Esophagus mucosa (tissue), 1 donor: ENCODE measurements at places on chromosomes 7 and 10.
A peak's percentile ranks its signal among the peaks of the same experiment; 100 is the strongest.

- ATAC-seq, result peak; percentile 67
These were observed 1.8 kb downstream of the SNCG start for GRCh38 chr10:86960003-86960862.

GRCh38 chr7:28701731-28702130 lies 256.4 kb downstream of the TRIL start:
- ATAC-seq, result no peak

GRCh38 chr7:82263920-82264782 lies 179.4 kb downstream of the CACNA2D1 start:
- no peak for ATAC-seq

DNA sequence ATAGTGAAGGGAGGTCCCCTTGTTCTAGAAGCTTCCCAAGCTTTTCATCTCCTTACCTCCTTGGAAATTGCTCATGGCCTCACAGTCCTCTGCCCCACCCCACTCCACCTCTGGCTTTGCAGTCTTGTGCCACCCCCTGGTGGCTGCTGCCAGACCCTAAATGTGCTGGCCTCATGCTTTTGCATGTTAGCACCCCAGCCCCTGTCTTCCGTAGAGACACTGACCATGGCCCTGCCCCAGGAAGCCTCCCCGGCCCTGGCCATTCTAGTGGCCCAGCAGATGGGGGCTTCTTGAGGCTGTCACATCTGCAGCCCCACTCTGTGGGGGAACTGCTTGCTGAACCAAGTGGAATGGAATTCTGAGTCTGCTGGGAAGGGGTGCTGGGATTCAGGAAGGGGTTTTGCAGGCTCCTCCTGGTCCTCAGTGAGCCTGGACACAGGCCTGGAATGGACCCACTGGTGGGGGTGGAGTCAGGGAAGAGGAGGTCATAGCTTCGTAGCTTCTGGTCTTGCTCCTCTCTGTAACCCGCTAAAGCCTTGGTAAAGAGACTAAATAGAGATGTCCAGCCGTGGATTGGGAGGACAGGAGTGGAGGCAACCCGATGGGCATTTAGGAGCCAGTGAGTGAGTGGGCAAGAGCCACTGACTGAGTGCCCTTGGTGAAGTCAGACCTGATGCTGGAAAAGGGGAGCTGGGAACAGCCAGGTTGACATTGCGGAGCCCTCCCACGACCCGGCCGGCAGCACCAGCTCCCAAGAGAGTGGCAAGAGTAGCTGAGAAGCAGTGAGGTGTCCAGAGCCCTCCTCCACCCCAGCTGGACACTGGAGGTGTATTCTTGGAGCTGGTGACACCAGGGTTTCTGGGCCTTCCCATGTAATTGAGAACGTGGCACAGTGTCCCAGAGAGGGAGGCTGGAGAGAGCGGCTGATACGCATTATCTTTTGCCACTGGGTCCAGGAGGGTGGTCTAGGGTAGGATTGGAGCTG lies 20.9 kb downstream of the RAMP3 start:
- no peak for ATAC-seq

DNA sequence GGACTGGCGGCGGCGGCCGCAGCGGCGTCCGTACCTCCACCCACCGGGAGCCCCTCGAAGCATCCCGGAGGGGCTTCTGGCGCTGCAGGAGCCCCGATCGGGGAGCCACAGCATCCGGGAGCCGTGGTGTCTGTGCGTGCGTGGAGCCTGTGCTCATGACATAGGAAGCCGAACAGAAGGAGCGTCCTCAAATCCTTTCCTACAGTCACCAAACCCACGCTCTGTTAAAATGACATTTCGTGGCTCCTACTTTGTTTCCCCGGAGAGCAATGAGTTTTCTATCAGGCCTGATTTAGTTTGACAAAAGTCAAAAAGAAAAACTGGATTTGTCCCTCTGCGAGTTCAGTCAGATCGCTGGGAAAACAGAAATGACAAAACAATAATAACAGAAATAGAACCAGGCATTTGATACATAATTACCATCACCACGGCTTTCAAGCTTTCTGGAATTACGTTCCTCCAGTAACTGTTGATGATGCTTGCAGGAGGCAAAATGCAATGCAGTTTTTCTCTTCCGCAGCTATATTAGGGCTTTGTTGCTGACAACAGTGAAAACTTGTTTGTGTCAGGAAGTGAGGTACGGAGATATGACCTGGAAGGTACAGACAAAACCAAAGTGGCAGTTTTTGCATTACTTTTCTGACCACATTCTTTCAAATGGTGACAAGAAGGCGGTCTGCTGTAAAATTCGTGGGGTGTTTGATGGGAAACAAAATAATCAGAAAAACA lies 219.3 kb upstream of the MKLN1 start:
- no peak for ATAC-seq

GRCh38 chr10:89203237-89203636 lies 3.9 kb downstream of the CH25H start:
- ATAC-seq, result no peak

DNA sequence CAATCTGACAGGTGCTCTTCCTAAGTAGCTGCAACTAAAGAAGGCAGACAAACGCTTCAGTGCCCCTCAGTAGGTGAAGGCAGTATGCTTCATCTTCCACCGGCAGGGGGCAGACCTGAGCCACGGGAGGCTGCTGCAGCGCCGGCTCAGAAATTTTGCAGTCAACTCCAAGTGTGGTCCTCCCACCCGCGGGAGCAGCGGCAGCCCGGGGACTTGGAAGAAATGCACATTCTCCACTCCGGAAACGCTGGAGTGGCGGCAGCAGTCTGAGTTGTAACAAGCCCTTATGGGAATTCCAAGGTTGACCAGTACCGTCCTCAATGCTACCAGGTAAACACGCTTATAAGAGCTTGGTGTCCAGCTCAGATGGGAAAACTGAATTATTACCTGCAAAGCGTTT lies 3.4 kb downstream of the IGFBP3 start:
- ATAC-seq, result peak; percentile 38

DNA sequence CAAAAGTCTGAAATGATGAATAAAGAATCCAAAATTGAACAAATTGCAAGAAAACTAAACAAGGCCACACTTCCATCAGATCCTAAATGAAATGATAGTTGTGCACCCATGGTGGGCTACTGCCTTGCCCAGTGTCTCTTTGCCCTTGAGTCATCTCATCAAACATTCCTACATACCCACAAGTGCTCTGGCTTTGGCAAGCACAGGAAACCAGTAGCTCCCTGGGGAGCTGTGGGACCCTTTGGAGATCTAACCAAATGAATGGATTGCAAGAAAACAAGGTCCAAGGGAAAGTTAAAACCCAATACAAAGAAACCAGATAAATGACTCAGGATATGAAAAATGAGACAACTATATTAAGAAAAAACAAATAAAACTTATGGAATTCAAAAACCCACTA lies 129.8 kb upstream of the TMEM229A start:
- ATAC-seq, result no peak

DNA sequence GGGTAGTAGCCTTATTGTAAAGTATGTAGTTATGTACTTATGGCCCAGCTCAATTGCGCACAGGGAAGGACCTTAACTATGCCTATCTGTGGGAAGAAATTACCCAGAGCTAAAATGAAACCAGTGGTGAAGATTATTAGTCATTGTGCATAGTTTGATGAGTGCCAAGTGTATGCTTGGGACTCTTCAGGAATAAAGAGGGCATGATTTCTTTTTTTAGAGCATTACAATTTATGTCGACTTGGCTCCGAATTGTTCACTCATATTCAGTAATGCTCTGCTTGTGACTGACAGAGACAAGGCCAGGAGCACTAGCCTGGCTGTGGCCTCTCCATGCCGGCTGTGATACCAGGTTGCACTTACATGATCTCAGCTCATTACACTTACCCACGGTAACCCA lies 269.5 kb downstream of the TRIL start:
- ATAC-seq, result no peak

- ATAC-seq, result peak; percentile 81
These were observed 70.6 kb upstream of the STARD3NL start for GRCh38 chr7:38107486-38107893.

DNA sequence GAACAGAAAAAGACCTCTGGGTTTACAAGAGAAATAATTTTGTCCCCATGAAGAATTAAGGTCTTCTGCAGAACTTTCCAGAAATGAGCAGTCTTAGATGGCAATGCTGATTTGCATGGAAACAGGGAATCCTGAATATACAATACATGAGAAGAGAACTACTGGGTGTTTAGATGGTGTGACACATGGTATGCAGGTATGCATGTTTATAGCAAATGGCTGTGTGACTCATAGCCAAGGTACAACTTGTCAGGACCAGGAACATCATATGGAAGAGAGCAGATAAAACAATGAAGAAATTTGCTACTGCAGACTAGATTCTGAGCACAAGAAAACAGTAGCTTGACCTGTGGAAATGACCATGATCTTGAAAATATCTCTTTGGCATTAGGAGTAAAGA lies 907.8 kb downstream of the GATA3 start:
- peak; percentile 76 for ATAC-seq

- no peak for ATAC-seq
These were observed 140.0 kb upstream of the DPP6 start for GRCh38 chr7:153912211-153912610.

DNA sequence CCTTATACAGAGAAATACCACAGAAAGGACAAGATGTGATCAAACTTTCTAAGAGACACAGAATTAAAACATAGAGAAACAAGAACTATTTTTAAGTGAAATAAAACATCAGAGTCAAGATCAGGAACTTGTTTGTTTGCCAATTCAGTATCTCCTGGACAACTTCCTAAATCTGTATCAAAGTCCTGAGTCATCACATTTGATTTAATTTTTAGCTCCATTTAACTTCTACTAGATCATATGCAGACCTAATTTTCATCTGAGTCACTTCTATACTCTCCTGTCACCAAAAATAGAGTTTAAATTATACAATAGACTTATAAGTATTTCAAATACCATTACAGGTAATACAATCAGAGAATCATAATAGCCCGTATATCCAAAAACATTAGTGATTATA lies 268.1 kb downstream of the PRKG1 start:
- ATAC-seq, result no peak

DNA sequence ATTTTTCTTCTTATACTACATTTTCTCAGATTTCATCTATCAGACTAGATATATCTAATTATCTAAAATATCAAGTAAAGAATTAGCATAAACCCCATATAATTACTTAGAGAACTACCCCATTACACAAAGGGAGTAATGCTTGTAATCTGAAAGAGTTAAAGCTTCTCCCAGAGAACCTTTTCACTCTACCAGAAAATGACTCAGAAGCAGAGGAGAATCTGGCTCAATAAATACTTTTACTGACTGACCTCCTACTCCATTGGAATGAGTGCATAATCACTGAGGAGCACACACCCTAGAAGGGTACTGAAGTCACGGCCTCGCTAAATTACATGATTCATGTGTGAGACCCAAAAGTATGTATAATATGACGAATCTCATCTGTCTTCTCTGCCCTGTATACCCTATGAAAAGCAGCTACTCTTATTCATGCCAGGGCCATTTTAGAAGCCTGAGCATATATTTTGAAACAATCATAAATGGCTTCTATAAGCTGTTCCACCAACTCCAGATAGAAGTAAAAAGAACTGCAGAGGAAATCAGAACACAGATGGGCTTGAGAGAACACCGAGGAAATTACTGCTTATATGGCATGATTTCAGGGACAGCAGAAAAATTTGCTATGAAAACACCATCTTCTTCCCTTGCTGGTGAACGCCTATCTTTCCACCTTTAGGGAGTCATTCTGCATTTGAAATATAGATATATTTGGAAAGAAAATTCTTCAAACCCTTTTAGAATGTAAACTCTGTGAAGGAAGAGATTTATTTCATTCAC lies 32.7 kb downstream of the DNMBP start:
- ATAC-seq, result peak; percentile 83

GRCh38 chr10:132115732-132116131 lies 50.0 kb downstream of the JAKMIP3 start:
- ATAC-seq, result no peak

- ATAC-seq, result no peak
These were observed 150.4 kb downstream of the ETV1 start for GRCh38 chr7:13839063-13839462.

- no peak for ATAC-seq
These were observed 213.1 kb upstream of the FRMD4A start for GRCh38 chr10:14543904-14544210.
